ENCODE measurements at places on chromosomes 2 and 18. TPM values are rescaled to one million over a fixed set of nuclear protein-coding genes. Genes with fewer than 3 reads are reported as not detected.
A peak's percentile ranks its signal among the peaks of the same experiment; 100 is the strongest.

PSD4 gene
- 35.3 TPM for total RNA-seq

ANKRD30BL gene
- 0.73 TPM for total RNA-seq

DNA sequence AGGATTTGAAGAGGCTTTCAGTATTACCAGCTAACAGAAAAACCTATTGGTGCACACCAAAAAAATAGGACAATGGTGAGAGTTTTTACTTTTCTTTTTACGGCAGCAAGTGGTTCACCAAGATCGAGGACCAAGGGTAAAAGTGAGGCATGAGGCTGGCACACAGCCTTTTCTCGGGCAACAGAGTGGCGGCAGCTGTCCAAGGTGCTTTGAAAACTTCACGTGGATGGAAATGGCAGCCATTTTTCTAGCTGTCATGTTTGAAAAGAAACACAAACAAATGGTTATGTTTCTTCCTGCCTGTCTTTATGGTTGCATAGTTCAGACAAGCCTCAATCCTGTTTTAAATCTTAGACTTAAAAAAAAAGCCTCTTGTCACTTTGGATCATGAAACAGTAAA lies 812.5 kb upstream of the CHAC2 start:
- DNase-seq = no peak

C1QL2 gene
- not detected for total RNA-seq

- DNase-seq = no peak
Observed at GRCh38 chr2:196059491-196059960, 9.1 kb downstream of the DNAH7 start.

UPP2 gene
- not detected for total RNA-seq

SPP2 gene
- total RNA-seq = not detected

DNA sequence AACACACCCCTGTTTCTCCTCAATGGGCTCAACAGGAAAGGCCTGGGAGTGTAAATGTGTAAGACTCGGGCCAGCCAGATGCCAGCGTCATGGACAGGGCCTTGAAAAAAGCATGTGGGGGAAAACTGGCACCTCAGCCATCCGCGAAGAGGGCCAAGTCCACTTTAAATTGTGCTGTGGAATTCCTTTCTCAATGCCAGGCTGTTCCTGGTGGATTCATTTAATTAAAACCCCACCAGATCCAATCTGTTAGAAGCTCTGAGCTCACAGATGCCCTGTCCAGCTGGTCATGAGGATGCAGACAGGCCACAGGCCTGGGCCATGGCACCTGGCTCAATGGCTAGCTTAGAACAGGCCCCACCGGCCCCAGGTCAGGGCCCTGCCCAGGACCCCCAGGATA lies 24.8 kb downstream of the KCNK3 start:
- no peak for DNase-seq

DNA sequence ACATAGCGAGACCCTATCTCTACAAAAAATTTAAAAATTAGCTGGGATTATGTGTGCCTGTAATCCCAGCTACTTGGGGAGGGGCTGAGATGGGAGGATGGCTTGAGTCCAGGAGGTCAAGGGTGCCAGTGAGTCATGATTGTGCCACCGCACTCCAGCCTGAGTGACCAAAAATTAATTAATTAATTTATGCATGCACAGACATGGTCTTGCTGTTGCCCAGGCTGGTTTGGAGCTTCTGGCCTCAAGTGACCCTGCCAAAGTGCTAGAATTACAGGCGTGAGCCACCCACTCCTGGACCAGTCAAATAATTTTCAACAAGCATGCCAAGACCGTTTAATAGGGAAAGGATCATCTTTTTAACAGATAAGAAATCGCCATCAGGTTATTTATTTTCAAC lies 57.7 kb upstream of the TFCP2L1 start:
- DNase-seq = no peak

DNA sequence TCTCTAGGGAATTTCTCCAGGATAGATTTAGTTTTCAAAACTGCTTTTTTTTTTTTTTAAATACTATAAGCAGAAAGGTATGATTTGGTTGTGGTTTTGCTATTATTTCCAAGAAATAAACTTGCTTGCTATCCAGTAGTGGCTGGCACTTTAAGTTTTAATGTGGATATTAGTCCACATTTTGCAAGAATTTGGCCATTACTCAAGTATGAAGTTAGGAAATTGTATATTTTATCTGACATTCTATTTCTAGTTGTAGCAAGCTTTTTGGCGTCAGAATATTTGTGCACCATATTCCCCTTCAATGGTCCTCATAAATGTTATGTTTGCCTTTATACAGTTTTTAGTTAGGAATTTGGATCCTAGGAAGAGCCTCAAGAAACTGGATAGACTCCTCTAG lies 226.3 kb downstream of the ZNF521 start:
- DNase-seq = no peak

DNA sequence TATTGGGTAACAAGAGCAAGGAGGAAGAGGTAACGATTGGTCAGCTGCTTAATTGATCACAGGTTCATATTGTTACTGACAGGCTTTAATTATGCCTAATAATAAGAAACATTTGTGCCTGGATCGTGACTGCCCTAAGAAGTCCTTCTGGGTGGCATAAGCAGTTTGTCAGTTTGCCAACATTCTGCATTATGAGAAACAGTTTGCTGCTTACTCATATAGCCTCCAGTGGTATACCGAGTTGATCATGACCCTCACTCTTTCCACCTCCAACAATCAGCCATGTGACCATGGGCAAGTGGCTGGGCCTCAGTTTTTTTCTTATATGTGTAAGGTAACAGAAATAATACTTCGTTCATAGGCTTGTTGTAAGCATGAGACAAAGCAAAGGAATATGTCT lies 96.6 kb upstream of the CABLES1 start:
- no peak for DNase-seq

OSBPL6 gene
- total RNA-seq = 0.29 TPM

GATA6 gene
- total RNA-seq = 79.9 TPM

GRCh38 chr2:228039752-228040534 lies 141.5 kb downstream of the SPHKAP start:
- peak; percentile 20 for DNase-seq

DNA sequence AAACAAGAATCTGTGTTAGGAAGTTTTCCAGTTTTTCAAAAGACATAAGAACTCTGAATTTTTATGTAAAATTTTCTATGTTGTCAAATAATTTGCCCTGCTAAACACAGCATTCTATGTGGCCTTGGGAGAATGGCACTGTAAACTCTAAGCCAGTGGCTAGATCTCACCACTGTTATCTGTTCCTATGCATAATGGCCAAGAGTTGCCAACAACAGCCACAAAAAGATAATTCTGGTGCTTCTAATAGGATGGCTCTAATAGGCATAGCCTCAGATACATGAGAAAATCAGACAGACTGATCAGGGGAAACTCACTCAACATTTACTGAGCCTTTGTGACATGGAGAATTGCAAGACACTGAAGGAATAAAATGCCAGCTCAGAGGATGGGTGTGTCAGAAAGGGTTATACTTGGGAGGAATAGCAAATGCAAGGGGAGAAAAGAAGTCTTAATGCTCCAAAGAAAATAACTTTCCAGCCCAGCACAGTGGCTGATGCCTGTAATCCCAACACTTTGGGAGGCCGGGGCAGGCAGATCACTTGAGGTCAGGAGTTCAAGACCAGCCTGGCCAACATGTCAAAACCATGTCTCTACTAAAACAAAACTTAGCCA lies 63.7 kb downstream of the COBLL1 start:
- DNase-seq = no peak

DNA sequence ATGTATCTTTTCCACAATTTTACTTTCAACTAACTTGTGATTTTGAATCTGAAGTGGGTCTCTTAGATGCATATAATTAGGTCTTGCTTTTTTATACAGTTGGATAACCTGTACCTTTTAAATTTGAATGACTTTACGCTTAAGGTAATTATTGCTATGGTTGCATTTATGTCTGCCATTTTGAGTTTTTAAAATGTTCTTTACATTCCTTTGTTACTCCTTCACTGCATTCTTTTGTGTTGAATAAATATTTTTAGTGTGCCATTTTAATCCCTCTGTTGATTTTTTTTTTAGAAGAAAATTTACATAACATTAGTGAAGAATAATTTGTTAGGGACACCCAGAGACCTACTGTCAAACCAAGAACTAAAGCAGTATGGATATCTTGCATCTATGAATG lies 65.3 kb downstream of the BIRC6 start:
- DNase-seq = no peak

DNA sequence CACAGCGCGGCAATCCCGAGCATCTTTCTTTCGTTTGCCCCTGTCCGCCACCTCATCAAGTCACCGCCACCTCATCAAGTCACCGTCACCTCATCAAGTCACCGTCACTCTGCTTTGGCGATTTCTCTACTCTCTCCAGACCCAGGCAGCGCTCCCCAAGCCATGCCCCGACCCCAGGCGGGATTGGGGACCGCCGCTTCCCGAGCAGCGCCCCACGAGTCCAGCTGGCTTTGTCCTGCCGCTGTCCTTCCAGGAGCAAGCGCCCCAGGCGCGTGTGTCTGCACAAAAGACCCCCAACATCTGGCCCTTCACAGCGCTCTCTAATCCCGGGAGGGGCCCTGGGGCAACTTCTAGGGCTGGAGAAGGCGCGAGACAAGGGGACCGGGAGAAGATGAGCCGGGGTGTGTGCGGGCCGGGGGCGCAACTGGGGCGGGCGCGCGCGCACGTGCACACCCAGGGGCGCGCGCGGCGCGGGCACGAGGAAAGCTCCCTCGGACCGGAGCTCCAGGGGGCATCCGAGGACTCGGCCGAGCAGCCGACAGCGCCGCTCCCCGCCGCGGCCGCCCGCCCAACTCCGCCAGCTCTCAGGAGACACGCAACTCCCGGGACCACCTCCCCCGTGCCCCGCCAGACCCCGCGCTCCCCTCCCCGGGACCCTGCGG lies 633 bp upstream of the RNF152 start:
- DNase-seq = peak; percentile 84

- no peak for DNase-seq
Observed at GRCh38 chr18:49616618-49617328, 54.9 kb downstream of the LIPG start.

- no peak for DNase-seq
Observed at GRCh38 chr18:58161659-58162058, 117.6 kb downstream of the NEDD4L start.

DNA sequence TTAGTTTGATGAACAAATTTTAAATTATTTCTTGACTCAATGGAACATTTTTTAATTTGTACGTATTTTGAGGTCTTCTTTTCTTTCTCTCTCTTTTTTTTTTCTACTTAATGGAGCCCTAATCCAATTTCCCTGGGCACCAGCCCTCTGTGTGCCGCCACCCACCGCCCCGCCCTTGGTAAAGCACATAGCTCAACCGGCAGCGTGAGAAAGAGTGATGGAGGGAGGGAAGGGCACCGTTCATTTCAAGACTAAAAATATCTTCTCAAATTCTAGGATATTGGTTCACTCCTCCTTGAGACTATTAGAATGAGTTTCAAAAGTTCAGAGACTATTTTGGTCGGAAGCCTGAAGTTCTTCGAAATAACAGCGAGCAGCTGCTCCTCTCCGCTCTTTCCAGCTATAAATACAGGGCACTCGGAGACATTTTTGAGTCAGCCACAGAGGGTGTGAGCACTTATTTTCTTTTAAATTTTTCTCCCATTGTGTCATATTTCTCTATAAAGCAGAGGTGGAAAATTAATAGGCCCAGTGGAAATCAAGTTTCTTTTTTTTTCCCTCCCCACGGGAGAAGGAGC lies 731.7 kb upstream of the ID2 start:
- DNase-seq = no peak

- DNase-seq = no peak
Observed at GRCh38 chr2:120477831-120478481, 132.0 kb downstream of the INHBB start.

- DNase-seq = peak; percentile 61
Observed at GRCh38 chr2:45651415-45652089, at the start of gene PRKCE. Gene PRKCE, plus strand, starts transcription at chr2:45651675.

GRCh38 chr2:43343573-43344304 lies 117.3 kb upstream of the ZFP36L2 start:
- peak; percentile 92 for DNase-seq

LRRTM4 gene
- total RNA-seq = 2.2 TPM

DNA sequence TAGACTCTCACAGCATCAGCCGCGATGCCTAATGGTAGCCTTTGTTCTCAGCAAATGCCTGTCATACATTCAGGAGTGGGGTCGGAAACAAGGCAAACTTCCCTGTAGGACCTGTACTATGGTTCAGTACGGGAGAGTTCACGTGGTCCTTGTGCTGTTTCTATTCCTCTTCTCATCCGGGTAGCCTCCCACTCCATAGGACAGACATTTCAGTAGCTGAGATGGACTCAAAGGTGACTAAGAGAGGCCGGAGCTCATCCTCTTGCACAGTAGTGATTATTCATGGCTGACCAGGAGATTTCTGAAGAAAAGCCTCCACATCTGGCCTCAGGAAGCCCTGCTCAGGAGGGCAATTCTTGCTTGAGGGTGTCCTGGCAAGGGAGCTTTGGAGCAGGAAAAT lies 117.8 kb upstream of the SPRED2 start:
- DNase-seq = no peak

DNA sequence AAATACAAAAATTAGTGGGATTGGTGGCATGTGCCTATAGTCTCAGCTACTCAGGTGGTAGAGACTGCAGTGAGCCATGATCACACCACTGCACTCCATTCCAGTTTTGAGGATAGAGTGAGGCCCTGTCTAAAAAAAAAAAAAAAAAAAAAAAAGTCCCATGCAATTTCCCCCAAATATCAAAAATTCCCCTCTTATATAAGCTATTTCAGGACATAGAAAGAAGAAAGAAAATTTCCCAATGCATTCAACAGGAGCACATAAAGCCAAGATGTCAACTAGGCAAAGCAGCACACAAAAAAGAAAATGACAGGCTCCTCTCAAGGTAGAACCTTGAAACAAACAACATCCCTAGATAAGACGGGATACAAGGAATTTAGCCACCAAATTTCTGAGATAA lies 213.3 kb downstream of the TCF4 start:
- DNase-seq = no peak

CRYGD gene
- total RNA-seq = not detected

DNA sequence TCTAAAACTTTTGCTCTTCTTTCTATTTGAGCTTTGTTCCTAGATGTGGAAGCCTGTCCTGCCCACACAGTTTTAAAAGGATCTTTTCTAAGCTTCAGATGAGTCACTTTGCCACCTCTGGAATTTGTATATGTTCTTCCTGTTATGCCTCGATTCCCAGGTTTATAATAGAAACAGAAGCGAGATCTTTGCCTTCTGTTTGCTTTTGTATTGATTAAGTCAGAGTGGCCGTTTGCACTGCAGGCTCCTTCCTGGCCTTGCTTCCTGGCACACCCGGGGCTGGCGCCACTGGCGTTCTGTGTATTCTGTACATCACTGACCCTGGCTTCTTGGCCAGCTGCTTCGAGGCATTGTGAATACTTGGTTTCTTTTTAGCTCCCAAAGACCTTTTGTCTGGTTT lies 91.8 kb downstream of the MTCL1 start:
- DNase-seq = peak; percentile 45

DSEL gene
- total RNA-seq = 23.9 TPM

TMEM169 gene
- total RNA-seq = 0.55 TPM
